ENCODE measurements at places on chromosomes 12 and 14.

DNA sequence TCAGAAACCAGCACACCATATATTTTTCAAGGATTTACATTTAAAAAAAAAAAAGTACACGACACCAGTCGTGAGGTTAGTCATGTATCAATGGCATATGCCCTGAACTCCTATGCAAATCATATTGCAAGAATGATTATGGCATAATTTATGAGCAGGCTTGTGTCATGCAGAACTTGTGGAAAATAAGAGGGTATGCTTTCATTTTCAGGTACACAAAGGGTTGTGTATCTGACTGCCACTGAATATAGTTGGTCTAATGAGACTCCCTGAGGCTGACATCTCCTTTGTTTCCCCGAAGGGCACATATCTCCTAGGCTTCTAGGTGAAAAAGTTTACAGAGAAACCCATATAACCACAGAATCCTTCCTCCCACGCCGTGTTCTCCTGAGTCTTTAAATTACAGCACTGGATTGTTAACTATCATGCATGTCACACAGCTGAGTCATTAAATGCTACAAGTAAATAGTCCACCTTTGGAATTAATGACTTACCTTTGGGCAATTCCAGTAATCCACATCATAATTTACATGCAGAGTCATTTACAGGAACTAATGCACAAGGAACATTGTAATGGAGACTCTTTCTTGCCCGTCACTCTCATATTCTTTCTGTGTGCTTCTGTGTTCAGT lies 356.7 kb upstream of the DIO2 start:
- no peak for DNase-seq

DNA sequence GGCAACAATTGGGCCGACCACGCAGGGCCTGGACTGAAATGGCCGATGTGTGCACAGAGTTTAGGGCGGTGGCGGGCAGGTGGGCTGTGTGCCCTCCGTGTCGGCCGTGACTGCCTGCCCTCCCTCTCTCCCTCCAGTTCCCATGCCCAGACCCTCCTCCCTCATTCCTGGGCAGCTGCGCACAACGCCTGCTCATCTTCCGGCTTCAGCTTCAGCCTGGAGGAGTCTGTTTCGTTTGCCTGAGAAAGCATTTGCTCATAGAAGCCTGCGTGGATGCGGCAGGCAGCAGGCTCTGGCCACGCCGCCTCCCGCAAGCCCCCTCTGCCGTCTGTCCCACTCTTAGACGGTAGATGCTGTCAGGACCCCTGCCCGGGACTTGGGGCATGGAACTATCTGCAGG lies 47.3 kb upstream of the FZD10 start:
- no peak for DNase-seq

DNA sequence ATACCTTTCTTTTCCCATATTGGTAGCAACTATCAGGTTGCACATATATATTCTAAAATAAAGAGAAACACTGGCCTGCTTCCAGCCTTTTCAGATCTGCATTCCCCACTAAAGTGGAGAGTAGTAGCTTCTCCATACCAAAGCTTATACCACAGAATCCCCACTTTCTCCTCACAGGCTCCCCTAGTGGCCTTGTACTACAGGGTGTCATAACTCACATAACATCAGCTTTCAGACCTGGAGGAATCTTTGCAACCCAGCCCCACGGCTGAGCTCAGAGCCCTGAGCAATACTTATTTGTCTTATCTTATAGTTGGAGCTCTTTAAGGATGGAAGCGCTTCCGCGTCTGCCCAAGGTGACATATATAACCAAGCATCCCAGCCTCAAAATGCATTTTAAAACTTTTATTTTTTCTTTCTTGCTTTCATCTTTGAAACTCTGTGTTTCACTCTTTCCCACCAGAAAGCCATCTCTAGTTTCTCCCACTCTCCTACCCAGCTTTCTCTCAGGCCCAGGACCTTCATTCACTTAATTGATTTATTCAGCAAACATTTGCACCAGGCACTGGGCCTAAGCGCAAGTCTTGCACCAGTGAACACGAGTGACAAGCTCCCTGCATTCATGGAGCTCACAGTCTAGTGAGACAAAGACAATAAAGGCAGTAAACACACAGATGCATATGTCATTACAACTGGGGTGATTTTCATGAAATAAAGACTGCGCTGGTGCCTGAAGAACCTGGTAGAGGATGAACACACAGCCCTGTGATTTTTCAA lies 254.7 kb downstream of the IPO8 start:
- no peak for DNase-seq

DNA sequence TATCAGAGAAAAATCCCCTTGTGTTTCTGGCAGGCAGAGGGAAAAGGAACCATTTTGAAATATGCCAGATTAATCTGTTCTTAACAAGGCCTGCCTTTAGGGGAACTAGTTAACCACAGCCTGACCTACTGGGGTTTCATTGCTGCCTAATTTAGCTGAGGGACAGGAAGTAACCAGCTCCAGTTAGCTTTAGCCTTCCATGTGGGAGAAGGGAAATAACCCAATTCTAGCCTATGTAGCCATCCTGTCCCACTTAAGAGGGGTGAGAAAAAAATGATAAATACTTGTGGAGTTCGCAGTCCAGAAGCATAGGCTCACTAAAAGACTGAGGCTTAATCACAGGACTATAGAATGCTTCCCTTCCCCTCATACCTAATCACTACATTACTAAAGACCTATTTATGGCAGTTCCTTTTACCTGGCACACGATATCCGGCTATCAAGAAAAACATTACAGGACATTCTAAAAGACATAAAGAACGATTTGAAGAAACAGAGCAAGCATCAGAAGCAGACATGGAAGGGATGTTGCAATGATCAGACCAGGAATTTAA lies 22.8 kb downstream of the COX8C start:
- no peak for DNase-seq

- no peak for DNase-seq
Observed at GRCh38 chr12:3207175-3207574, 130.0 kb downstream of the TSPAN9 start.

- no peak for DNase-seq
Observed at GRCh38 chr14:91681893-91682563, 49.9 kb downstream of the CATSPERB start.

- no peak for DNase-seq
Observed at GRCh38 chr14:81849714-81850113, 316.1 kb upstream of the SEL1L start.

DNA sequence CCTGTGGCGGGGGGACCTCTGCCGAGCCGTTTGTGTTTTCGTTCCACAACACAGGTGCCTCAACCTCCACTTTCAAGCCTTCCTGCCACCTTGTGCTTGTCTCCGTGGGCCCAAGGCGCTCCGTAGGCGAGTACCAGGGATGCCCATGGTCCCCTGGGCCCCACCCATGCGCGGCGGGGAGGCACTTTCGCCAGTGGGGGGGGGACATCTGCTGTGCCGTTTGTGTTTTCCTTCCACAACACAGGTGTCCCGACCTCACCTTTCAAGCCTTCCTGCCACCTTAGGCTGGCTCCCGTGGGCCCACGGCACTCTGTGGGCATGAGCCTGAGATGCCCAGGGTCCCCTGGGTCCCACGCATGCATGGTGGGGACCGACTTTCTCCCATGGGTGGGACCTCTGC lies 335.9 kb downstream of the ALG10 start:
- no peak for DNase-seq

DNA sequence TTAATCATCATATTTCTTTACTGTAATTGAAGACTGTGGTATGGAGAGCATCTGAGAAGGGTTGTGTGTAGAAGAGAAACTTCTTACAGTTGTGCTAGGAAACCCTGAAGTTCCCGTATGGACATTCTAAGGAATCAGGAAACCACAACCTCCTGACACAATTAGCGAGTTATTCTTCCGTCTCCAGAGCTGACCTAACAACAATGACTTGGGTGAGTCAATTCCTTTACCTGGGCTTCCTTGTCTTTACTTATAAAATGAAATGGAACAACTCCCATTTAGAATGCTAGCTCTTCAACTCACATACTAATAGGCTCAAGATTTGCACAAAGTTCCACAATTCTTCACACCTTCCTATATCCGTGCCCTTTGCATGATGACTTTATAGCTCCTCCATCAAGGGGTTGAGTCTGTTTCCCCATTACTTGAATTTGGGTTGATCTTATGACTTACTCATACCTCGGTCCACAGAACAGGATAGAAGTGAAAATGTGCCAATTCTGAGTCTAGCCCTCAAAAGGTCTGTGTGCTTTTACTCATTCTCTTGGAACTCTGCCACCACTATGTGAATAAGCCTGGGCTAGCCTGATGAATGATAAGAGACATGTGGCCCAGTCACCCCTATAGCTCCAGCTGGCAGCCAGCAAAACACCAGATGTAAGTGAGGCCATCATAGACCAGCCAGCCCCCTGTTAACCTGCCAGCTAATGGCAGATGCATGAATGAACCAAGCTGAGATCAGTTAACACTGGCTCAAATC lies 459.4 kb downstream of the ETNK1 start:
- DNase-seq: no peak

DNA sequence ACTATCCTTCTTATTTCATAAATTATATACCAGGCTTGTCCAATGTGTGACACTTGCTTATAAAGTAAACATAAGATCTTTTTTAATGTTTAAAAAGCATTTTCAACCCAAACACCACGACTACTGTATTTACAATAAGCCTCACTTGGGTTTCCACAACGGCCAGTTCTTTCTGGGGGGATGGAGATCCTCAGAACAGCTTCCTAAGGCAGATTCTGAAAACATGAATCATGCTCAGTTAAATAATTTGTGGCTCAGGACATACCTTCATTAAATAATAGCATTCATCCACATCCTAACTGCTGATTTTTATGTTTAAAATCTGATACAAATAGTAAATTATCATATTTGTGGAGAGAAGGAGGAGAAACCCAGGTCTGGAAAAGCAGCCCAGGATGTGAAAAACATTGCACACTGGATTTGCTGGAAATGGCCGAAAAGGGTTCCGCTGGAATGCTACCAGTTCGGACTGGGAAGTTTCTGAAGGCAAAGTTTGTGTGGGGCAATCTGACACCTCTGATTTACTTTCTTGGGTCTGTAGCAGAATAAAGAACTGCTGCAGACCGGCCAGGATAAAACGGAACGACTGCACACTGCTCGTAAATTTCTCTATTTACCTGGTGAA lies 597 bp downstream of the GLT8D2 start:
- no peak for DNase-seq

DNA sequence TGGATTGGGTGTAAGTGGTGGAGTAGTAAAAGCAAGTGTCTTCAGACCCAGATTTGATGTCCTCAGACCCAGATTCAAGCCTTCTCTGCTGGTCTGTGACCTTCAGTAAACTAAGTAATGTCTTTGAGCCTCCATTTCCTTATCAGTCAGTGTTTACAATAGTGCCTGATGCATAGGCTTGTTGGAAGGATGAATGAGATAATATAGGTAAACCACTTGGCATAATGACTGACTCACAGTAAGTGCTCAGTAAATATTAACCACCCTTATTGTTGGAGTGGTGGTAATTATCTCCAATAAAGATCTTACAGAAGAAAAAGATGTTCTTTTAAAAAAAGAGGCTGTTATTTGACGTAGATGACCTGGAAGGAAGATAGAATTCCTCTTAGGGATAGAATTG lies 86.2 kb downstream of the IGF1 start:
- DNase-seq: no peak

DNA sequence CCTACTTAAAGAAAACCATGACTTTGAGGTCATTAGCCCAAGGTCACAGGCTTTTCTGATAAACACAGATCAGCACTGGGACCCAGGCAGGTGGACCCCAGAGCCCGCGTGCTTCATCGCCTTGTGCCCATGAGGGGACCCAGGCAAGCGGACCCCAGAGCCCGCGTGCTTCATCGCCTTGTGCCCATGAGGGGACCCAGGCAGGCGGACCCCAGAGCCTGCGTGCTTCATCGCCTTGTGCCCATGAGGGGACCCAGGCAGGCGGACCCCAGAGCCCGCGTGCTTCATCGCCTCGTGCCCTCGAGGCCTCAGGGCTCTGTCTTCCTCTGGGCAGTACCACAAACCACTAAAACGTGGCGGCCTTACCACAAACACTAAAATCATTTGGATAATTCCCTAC lies 31.7 kb downstream of the STX2 start:
- no peak for DNase-seq

GRCh38 chr12:102769323-102769916 lies 147.6 kb downstream of the PAH start:
- no peak for DNase-seq

DNA sequence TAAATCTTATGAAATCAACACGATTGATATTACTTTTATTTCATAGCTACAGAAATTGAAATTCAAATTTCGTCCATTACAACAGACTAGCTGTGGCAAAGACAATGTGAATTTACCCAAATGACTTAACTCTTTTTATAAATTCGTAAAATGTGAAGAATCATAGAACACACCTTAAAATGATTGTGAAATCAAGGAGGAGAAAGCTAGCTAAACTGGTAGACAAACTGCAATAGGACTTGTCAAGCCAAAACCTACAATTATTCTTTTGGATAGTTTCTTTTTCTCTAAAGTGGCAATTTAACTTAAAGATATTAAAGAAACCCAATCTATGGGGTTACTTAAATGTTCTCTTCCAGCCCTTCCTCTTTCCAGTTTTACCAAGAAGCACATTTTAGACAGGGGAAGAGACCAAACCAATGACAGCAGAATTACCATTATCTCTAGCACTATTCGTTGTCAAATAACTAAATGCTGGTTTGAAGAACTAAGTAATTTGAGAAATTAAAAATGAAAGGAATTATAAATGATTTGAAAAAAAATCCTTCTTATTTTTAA lies 807 bp upstream of the SLC16A7 start:
- no peak for DNase-seq

DNA sequence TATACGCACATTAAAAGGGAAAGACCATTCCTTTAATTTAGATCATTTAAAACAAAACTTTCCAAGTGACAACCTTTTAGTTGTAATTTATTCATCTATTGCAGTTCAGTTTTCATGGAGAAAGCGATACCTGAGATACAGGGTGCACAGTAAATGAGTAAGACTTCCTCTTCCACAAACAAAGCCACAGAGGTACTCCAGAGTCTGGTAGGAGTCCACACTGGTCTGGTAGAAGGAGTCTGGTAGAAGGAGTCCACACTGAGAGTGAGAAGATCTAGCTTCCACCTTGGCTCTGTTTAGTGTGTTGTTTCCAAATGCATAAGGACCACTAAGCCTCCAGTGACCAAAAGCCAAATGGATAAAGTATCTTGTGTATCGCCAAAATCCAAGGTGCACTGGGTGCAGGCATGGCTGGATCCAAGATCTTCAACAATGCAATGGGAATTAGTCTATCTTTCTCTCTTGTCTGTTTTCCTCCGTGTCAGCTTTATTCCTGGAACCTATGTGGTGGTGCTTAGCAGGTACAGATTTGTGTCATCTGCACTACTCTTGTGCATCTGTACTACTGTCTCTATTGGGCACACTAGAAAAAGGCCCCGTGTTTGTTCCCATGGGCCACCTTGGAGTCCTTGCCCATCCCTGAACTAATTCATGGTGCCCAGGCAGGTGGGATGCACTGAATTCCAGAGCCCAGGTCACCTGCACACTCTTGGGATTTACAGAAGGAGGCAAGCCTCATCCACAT lies 331.1 kb downstream of the BCL11B start:
- no peak for DNase-seq

- DNase-seq: no peak
Observed at GRCh38 chr12:82047446-82047845, 288.3 kb upstream of the PPFIA2 start.

DNA sequence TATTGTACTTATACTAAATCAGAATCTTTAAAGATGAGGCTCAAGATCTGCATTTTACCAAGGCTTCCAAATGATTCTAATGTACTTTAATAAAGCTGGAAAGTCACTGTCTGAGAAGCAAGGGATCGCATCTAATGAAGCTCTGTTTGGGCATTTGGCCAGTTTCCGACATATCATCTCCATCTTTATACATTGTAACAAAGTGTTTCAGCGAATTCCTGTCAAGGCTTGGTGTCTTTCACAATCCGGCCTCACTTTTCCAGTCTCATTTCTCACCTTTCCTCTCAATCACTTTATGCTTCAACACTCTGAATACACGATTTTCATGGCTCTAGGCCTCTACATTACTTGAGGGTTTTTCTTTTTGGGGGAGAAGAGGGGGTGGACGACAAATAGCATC lies 27.5 kb upstream of the INSM2 start:
- no peak for DNase-seq

All from activated CD8-positive, alpha-beta memory T cell treated with anti-CD3 and anti-CD28 coated beads for 1 hour (primary cell).